ENCODE measurements at places on chromosomes 6 and 20.

GRCh38 chr20:24773751-24774201 lies 175.3 kb upstream of the CST7 start:
- no peak for DNase-seq

DNA sequence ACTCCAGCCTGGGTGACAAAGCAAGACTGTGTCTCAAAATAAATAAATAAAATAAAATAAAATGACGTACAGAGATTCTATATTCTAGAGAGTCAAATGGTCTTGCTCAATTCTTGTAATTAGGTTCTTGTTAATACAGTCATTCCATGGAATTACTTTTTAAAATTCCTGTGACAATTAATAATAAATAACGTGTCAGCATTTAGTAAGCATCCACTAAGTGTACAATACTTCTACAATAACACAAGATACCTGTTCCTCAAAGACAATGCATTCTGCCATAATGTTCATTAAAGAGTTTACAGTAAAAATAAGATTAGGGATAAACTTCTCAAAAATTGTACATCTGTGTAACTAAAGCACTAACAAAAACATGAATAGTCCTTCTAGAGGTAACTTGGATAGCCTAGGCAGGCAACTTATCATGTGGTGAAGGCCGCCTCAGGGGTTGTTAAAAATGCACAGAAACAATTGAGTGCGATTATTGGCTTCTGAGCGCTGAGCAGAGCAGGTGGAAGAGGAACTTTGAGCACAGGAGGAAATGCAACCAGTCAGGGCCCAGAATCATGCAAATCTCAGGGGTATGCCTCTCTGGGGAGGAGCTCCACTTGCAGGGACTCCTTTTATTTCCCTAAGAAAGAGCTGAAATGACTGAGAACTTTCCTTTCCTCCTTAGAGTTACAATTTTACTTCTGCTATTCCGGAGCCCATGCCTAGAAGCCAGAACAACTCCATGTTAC lies 37.1 kb downstream of the QRSL1 start:
- DNase-seq, result no peak

DNA sequence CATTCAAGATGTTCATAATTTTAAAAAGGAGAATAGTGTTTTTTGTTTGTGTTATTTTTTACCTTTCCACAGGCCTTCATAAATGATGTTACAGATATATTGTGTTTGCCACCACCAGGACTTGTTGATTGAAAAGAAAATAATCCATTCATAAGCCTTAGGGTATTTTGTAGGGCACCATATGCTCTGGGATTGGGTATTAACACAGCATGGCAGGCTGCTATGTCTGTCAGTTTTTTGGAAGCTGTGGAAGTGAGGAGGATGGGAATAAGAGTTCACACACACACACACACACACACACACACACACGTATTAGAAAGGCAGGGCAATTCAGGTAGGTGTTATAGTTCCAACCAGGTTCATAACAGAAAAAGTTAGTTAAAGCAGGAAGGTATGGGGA lies 237.9 kb downstream of the HDGFL1 start:
- DNase-seq, result no peak

DNA sequence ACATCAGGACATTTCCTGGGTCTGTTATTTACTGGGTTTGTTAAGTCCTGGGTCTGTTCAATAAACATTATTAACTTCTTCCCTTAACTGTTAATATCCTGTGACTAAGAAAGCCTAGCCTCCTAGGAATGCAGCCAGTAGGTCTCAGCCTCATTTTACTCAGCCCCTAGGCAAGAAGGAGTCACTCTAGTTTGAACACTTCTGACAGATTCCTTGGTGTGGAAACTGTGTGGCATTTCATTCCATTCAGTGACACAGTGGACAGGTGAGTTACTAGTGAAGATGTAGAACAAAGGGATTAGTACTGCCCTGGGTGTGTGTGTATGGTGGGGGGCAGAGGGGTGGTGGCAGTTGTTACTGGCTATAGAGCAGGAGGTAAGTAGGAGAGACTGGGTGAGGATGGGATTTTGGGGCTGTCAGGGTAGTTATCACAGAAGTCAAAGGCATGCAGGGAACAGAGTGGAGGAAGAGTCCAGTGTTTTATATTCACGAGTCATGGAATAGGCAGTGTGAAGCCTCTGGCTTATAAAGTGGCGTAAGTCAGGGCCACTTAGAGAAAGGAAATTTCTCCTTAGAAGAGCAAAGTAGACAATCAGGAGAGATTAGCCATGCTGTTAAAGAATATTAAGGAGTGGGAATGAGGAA lies 28.4 kb downstream of the RNF182 start:
- DNase-seq, result no peak

GRCh38 chr6:112113431-112113830 lies 26.0 kb downstream of the FAM229B start:
- no peak for DNase-seq

DNA sequence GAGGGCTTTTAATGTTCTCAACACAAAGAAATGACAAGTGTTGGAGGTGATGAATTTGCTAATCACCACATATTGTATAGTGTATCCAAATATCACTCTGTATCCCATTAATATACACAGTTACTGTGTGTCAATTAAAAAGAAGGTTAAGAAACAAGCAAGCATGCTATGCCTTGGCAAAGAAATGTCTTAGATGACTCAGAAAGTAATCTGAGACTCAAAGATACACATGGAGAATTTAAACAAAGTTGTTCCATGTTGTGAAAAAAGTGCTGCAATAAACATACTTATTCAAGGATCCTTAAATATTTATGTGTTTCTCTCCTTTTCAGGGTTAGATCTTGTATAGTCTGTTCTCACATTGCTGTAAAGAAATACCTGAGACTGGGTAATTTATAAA lies 300.9 kb downstream of the DHX35 start:
- DNase-seq, result no peak

DNA sequence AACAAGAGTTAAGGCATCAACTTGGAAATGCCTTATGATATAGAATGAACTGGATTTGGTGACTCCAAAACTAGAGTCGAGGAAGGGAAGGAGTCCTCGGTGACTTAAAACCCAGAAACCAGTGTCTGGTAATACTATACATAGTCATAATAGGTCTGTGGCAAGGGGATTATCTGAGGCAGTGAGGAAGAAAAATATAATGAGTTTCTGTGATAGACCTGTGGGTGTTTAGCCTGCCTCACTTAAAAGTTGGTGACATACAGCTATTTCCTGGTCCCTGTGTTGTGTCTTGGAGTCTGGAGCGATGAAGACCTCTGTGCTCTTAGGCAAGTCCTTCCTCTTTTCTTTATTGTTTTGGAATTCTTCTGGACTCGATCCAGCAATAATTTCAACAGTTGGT lies 5.1 kb upstream of the MYO6 start:
- no peak for DNase-seq

DNA sequence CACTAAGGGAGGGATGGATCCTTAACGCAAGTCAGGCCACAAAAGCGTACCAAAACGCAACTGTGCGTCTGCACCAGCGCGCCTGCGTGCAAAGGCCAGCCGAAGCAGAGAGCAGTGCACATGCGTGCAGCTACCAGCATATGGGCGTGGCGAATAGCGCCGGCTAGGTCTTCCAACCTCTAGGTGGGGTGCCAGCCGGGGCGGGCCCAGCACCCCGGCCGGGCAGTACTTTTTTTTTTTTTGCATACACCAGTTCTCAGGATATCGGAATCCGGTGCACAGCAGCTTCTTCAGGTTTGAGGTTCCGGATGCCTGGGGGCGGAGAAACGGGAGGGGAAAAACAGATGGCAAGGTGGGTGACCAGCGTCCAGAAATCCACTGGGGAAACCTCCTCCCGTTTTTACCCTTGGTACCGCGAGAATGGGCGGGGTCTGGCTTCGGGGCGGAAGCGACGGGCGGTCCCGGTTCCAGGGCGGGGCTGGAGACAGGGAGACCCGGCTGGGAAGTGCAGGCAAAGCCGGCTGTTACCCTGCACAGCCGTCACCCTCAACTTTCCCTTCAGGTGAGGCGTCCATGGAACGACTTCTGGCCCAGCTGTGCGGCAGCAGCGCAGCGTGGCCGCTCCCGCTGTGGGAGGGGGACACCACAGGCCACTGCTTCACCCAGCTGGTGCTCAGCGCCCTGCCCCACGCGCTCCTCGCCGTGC lies at the start of gene ABCC10:
Gene ABCC10, plus strand, starts transcription at position 136 of the 706 bp plus-strand sequence. Its CDS starts 438 bp downstream, at position 574.
- DNase-seq, result peak; percentile 95

- DNase-seq, result no peak
Measured at GRCh38 chr20:55273149-55273548, 732.2 kb downstream of the CBLN4 start.

DNA sequence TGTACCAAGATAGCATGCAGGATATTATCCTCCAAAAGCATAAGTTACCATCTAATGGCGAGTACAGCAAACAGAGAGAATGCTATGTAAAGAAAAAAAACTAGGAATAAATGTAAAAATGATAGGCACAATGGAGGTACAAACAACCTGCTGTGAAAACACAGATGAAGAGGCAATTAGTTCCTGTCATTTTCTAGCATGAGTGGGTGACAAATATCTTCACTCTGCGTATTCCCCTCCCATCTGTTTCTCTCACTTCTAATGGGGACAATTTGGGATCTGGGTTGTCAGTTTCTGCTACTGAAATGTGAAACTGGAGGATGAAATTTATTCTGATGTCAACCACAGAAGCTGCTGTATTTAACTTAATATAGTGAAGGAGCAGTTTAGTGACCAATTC lies 11.7 kb upstream of the PTPRK start:
- DNase-seq, result no peak

DNA sequence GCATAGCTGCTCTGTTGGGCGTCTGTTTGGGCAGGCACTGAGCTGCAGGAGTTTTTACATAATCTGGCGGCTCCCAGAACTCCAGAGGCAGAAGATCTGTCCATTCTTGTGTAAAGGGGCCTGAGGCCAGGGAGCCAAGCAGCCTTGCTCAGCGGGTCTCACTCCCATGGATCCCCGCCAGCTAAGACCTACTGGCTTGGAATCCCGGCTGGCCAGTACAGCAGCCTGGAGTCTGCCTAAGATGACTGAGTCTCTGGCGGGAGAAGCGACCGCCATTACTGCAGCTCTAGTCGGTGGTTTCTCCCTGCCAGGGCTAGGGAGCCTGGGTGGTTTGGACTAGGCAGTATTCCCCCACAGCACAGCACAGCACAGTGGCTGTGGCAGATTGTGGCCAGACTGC lies 268.4 kb upstream of the SYNCRIP start:
- DNase-seq, result no peak

GRCh38 chr20:63402860-63403220 lies 41.7 kb upstream of the CHRNA4 start:
- DNase-seq, result no peak

DNA sequence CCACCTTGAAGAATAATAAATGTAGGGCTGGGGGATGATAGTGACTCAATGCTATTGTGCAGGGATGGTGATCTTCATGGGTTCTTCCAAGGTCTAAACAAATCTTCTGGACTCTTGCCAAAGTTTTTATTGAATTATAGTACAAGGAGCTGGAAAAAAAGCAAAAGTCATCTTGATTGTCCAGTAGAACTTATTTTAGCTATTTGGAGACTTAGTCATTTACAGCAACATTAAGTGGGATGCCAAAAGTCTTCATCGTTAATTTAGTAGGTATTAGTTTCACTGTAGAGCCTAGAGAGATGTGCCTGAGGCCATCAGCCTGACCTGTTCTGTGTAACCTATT lies 212.9 kb upstream of the TBX18 start:
- no peak for DNase-seq

DNA sequence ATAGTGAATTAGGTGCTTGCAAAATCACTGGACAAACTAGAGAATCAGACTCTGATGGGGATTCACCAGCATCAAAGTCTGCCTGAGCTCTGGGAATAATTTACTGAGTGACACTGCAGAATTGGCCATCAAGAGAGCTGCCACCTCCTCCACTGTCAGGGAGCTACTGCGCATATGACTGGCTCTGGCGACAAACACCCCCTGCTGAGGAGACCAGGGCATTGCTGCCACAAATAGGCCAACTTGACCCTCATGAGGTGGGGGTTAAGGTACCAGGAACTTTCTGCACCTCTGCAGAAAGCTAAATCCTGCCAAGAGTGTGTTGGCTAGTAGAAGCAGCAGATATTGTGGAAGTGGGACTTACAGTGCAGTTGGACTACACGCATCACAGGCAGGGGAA lies 88.0 kb downstream of the CDS2 start:
- no peak for DNase-seq

DNA sequence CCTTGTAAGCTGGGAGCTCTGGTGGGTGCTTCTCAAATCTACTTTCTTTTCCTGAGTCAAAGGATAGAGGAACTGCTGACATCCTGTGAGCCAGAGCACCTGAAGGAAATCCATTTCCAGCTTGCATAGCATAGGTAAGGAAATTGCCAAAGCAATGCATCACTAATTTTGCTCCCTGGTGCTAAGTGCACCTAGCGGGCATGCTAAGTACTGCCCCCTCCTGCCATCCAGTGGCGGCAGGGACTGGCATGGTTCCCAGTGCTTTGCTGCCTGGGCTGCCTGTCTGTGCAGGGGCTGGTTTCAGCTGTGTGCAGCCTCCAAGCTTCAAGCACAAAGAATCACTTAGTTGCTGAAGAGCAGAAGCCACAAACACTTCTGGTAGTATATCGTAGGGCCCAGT lies 63.9 kb downstream of the FARS2 start:
- no peak for DNase-seq

GRCh38 chr6:42690151-42690702 lies 32.2 kb downstream of the PRPH2 start:
- DNase-seq, result no peak

- DNase-seq, result no peak
Measured at GRCh38 chr6:169805242-169805838, 53.9 kb downstream of the ERMARD start.

DNA sequence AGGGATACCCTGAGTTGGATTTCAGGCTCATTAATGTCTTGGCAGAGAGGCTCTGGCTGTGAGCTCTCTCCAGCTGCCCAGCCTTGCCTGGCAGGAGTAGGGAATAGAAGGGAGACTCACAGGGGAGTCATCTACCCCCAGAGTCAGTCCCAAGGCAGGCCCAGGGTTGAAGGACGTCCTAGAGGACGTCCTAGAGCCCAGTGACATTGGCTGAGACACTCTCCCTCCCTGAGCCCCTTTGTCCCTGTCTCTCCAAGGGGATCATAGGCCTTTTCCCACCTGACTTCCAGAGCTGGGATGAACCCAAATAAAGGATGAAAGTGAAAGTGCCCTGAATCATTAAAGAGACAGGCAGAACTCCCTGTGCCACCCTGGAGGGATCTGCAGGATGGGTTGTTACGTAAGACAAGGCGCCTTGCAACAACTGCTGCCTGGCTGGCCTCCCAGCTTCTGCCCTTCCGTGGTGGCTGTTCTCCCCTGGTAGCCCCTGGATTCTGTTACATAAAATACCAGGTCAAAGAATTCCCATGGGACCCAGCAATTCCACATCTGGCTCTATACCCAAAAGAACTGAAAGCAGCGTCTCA lies 53.6 kb upstream of the SIRPA start:
- DNase-seq, result no peak

DNA sequence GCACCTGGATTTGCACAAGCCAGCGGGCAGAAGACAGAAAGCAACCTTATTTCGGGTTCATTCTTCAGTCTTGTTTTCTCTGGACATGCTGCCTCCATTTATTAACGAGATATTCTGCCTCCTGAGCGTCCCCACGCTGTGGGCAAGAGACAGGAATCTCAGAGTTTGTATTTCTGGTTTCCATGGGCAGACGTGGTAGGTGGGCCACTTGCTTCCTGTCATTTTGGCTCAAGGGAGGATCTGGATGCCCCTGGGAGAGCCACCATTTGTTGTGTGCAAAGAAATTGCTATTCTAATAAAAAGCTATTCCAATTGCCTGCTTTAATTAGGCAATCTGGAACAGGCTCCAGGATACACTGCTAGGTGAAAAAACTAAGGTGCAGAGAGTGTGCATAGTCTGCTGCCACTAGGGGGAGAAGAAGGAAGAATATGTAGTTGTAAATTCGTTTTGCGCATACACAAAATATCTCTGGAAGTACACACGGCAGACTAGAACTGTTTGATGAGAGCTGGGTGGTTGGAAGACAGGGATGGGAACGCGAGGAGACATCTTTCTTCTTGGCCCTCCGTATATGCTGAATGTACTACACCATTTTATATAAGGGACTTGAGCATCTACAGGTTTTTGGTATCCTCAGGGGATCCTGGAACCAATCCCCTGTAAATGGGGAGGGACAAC lies 30.1 kb upstream of the SLC16A10 start:
- DNase-seq, result peak; percentile 10

All from CD4-positive, alpha-beta T cell treated with Interleukin-15 for 4 hours (primary cell).